ENCODE measurements at places on chromosomes 12 and 14. TPM values are rescaled to one million over a fixed set of nuclear protein-coding genes. Genes with fewer than 3 reads are reported as not detected.

- no peak for DNase-seq
Observed at GRCh38 chr12:100427078-100427477, 46.6 kb upstream of the NR1H4 start.

Gene KRT3
- not detected for total RNA-seq

Gene MDM2
- 36.0 TPM for total RNA-seq

DNA sequence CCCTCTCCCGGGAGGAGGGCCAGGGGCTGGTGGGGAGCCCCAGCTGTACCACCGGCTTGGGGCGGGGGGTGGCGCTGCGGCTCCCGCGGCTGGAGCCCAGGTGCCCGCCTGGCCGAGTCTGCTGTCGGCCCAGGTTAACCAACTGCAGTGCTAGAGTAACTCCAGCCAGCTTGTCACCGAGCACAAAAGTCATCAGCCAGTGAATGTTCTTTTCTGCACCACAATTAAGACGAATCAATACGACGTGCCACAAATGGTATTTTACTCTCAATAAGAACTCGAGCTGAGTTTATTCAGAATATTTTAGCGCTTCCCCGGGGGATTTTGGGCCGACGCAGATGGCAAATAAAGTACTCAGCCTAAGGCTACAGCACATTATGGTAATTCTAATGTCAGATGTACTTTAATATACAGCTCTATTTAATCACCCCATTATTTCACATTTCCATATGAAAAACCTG, 83.2 kb downstream of the BCL11B start:
- no peak for DNase-seq

Gene CLEC9A
- total RNA-seq: not detected

GRCh38 chr12:125852116-125852515, 786.9 kb downstream of the AACS start:
- no peak for DNase-seq

DNA sequence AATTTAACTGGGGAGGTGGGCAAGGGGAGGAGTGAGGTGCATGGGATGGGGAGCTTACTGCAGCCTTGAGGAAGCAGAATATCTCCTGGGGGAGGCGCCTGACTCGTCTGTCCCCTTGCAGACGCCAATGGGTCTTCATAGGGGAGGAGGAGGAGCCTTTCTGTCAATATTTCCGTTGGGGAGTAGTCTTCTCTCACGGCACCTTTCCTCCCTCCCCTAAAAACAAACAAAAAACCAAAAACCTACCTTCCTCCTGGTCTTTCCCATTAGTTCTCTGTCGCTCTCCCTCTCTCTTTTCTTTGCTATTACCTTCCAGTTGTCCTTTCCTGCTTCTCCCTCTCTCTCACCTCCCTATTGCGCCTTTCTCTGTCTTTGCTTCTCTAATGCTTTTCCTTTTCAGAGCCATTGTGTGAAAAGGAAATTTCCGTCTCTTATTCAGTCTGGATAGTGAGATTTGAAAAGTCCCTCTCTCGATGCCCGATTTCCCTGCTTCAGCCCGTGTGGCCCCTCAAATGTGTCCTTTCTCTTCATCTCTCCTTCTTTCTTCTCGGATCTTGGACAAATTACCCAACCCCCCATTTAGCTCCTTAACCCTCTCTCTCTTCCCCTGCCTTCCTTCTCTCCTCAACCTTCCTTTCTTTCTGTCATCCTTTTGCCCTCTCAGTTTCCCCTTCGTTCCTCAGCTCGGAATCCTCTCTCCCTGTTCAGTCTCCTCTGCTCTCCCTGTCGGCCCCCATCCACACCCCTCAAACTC, 5.9 kb downstream of the GPR84 start:
- no peak for DNase-seq

- DNase-seq: no peak
Observed at GRCh38 chr12:6786416-6787094, 2.8 kb upstream of the CD4 start.

Gene COX8C
- not detected for total RNA-seq

DNA sequence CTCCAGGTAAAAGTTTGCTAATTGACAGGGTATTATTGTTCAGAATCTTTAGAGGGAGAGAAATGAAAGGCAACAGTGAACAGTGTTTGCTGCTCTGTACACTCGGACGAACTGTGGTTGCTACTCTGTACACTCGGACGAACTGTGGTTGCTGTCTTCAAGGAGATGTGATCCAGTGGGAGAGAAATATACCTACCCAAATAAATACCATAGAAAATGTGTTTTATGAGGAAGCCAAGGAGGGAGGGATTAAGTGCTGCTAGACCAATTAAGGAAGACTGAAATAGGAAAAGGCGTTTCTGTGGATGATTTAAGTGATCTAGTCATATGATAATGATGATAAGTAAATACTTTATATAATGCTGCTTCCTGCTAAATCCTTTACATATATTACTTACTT, 2.7 kb downstream of the STK38L start:
- no peak for DNase-seq

DNA sequence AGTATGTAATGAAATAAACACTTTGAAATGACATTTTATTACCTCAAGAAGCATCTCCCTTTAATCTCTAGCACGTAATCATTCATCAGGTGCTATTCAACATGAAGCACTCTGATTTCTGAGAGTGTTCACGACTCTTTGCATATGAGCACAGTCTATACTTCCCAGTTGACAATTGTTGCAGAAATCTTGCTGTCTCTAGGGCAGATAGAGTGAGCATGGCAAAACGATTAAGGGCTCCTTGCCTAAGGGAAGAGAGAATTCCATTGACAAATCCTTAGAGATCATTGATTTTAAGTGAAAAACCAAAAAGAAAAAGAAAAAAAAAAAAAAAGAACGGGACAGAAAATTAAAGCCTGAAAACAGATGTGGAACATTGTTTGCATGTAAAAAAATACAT, 107.6 kb downstream of the C12orf50 start:
- no peak for DNase-seq

DNA sequence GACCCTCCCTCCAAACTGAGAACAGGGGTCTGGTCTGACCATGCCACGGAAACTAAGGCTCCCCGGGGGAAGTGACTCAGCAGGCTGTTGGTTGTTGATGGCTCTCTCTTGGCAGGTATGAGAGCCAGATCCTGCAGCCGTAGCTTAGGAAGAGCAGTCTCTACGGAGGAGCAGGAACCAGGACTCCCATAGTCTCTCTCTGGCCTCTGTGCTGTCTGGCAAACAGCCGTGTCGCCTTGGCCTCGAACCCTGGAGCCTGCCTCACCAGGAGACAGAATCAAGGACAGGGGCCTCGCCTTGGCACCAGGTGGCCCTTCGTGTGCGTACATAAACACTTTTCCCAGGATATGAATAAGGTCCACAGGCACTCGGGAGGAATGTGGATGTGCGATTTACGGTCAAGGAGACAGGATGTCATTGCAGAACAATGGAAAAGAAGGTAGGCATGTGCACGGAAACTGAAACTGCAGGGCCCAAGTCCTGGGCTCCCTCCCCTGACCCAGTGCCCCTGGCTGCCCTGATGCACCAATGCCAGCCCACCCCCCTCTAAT, 7.9 kb downstream of the VWF start:
- no peak for DNase-seq

GRCh38 chr12:66941150-66941549, 262.3 kb upstream of the GRIP1 start:
- no peak for DNase-seq

GRCh38 chr12:106757623-106758348, 16.7 kb upstream of the RIC8B start:
- DNase-seq: no peak

Gene PRPF40B
- 16.0 TPM for total RNA-seq

- DNase-seq: no peak
Observed at GRCh38 chr12:59181196-59181777, 261.0 kb upstream of the LRIG3 start.

DNA sequence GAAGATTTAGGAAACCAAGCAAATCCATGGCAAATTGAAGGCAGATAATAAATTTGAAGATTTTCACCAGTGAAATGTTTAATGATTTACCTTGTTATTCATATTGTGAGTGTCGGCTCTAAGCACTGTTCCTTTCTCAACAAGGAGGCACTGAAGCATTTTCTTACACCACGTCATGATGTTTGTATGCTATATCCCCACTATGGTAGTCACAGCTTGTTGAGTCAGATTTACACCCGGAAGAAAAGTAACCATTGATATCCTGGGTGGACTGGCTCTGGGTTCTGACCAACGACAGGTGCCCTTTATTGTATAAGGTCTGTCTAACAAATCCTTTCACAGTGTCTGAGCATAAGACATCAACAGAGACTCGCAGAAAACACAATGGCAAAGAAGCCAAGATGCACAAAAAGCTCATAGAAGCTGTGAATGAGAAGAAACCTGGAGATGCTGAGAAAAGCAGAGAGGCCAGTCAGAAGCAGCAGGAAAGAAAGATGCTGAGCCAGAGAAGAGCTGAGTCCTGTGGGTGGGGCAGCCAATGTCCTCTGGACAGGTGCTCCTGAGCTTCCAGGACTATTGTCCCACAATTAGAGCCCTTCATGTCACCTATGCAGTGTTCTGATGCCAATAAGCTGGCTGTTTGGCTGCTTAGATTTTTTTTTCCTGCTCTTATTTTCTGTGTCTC, 49.7 kb upstream of the ARHGAP5 start:
- DNase-seq: no peak

Gene BEGAIN
- total RNA-seq: 0.93 TPM

DNA sequence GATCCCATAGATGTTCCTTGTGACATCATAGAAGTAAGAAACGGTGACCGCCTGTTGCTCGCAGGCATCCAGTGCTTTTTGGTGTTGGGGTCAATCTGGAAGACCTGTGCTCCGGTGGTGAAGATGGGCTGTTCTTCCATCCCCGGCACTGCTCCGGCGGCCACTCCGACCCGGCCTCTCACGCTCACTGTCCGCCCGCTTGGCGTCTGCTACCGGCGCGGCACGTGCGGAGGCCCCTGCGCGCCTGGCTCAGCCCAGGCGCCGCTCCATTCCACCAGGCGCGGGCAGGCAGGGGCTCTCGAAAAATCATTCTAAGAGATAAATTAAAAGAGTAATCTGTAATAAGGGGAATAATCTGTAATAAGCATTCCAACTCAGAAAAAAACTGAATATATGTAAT, 934.5 kb downstream of the TMEM121 start:
- DNase-seq: no peak

DNA sequence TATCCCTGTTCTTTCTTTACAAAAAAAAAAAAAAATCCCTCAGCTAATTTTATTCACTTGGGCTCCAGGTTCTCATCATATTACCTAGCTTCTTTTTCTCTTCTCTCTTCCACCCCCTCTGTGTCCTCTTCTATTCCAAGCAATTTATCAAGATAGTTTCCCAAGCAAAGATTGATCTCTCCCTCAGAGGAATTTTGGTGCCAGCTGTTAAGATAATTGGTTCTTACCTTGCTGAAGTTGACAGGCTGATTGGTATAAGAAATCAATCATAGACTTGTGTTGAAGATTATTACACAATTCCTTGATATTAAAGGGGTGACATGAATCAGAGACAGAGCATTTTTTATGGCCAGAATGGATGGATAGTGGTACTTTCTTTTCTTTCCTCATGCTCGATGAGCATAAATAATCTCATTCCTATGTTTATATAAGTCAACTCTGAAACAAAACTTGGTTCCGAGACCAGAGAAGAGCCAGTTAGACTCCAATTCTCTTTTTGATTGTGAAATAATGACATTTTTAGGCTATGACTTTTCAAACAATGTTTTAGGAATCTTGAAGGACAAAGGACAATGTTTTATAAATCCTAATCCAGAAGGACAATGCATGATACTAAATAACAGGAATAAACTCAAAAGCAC, 264.1 kb upstream of the PRKD1 start:
- DNase-seq: no peak

DNA sequence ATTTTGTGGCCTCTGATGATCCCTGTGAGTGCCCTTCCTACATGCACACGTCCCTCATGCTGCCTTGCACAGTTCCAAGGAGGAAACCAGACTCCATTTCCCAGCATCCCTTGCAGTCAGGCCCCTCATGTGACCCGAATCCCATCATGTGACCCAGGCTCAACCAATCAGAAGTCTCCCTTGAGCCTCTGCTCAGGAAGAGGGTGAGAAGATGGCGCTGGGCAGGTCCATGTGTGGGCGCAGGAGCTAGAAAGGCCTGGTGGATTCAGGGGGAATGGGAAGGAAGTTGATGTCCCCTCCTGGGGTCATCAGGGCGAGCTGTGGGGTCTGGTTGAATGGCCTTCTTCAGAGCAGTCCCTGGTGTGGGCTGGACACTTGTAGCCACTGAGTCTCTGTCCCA, 240.5 kb downstream of the ADGRD1 start:
- DNase-seq: peak; percentile 36

Gene AQP2
- 0.83 TPM for total RNA-seq

Gene METTL1
- total RNA-seq: 8.5 TPM

GRCh38 chr14:104697317-104697703, 7.9 kb downstream of the INF2 start:
- no peak for DNase-seq

- no peak for DNase-seq
Observed at GRCh38 chr14:20377171-20377570, 33.7 kb downstream of the PARP2 start.

Gene CEP290
- 8.7 TPM for total RNA-seq

Gene MYF5
- not detected for total RNA-seq

DNA sequence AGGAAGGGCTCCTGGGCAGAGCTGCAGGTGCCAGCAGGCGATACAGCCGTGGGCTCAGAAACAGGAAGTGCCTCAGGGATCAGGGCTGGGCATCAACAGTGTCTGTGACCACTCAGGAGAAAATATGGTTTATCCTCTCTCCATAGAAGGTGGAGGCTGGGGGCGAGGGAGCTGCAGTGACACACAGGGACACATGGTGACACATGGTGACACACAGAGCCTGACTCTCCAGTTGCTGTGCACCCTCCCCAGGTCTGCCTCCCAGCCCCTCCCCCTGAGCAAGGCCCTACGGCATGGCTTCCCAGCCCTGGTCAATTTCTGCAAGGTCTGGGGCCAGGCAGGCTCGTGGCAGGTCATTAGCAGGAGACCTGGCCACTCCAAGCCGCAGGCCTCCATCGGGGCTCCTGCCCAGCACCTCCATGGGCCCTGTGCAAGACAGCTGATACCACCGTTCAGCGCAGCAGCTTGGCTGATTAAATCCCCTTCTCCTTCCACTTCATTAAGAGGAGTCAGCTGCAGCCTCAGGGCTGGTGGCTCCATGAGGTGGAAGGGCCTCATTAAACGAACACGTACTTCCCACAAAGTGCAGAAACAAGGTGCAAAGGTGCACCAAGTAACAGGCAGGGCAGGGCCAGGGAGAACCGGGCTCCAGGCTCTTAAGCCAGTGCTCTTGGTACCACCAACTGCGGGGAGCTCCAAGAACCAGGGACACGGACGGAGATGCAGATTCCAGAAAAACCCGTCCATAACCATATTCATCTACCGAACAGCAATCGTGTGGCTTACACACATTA, 60.7 kb downstream of the CCNK start:
- DNase-seq: no peak

DNA sequence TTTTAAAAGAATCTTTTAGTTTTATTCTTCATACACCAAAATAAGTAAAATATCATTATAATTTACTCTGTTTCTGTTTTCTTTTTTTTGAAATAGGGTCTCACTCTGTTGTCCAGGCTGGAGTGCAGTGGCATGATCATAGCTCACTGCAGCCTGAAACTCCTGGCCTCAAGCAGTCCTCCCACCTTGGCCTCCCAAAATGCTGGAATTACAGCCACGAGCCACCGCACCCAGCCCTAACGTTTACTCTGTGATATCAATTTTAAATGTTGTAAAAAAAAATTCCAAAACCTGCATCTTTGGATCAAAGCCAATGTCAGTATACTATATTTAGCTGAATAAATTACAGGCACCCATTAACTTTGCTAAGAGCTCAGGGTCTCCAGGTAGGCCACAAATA, 437.1 kb upstream of the USP15 start:
- no peak for DNase-seq

All from right atrium auricular region (tissue), 2 donors.